Stimulated activated CD4-positive, alpha-beta T cell treated with anti-CD3 and anti-CD28 coated beads, Interleukin-2, amount 100 ng/mL, for 24 hours (primary cell): ENCODE measurements at places on chromosomes 13 and 19.

DNA sequence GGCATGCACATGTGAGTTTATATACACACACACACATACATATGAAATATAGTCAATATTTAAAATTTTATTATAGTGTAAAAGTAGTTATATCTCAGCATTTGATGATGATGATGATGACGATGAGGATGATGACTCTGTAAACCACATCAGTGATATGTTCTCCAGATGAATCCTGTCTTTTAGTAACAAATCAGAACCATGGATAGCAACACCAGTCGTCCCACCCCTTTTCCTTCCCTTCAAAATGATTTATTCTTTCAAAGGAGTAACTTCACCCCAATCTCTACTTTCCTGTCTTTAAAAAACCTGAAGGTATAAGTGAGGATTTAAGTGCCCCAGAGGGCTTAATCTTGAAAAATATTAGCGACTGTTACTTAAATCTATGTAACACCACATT, 74.1 kb downstream of the DCLK1 start:
- DNase-seq = no peak

- no peak for DNase-seq
Observed at GRCh38 chr13:41199079-41199478, 4.7 kb upstream of the KBTBD7 start.

- peak; percentile 43 for DNase-seq
Observed at GRCh38 chr19:5534787-5535586, 32.8 kb downstream of the TINCR start.

DNA sequence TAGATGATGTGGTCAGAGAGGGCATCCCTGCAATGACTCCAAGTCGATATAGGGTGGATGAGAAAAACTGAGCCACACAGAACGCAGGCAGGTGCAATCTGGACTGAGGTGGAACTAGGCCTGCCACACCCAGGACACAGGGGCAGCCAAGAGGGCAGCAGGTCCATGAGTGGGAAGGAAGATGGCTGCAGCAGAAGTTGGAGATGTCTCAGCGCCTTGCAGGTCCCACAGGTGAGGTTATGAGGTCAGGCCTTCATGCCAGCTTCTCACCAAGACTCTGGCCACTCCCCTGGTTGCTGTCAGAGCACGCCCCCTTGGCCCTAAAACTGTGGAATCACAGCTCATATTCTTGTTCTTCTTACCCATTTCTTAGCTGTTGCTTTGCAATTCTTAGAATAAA, 147.7 kb upstream of the VSTM2B start:
- no peak for DNase-seq

GRCh38 chr19:23507446-23507845, 112.2 kb upstream of the ZNF91 start:
- no peak for DNase-seq

DNA sequence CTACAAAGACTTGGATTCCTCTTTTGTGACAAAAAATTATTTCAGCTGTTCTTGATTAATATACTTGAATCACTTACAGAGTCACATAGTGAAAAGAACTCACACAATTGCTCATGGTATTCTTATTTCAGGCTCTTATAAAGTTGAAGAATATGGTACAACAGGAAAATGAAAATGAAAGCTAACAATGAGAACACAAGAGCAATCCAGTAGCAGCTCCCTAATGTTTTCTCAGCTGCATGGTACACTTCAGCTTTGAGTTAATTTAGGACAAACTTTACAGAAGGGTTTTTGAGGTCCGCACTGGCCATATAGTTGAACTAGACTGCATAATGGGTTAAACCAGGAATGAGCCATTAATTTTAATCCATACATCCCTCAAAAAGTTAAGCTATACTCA, 1261.8 kb downstream of the SLITRK5 start:
- DNase-seq = no peak

- no peak for DNase-seq
Observed at GRCh38 chr13:30932481-30933353, at the start of gene TEX26. TSS of gene TEX26 (plus strand) at chr13:30932656. CDS start at chr13:30932716, 60 bp downstream.

GRCh38 chr13:32142956-32143375, 111.4 kb downstream of the FRY start:
- DNase-seq = no peak

DNA sequence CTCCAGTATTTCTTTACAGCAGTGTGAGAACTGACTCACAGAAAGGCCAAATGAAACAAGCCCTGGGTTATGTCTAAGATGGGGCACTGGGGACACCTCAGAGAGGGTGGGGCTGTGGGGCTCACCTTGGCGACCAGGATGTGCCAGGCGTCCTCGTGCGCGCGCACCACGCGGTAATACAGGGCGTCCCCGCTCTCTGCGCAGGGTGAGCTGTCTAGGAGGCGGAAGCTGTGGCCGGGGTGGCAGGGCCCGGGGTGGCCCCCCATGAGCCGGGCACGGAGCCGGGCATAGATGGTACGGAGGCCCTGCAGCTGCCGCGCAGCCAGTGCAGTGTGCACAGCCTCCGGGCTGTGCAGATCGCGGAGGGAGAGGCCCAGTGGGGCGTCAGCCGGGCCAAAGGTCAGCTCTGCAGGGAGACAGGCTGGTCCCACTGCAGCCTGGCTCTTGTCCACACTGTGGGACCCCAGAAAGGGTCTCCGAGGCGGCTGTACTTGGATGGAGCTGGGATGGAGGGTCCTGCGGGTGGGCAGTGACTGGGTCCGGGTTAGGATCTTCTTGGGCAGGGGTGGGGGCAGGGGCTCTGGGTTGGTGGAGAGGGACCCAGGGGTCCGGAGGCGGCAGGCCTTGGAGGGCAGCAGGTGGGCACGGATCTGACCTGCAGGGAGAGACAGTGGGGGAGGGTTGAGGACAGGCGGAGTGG, 3.4 kb downstream of the PEAK3 start:
- DNase-seq = no peak

DNA sequence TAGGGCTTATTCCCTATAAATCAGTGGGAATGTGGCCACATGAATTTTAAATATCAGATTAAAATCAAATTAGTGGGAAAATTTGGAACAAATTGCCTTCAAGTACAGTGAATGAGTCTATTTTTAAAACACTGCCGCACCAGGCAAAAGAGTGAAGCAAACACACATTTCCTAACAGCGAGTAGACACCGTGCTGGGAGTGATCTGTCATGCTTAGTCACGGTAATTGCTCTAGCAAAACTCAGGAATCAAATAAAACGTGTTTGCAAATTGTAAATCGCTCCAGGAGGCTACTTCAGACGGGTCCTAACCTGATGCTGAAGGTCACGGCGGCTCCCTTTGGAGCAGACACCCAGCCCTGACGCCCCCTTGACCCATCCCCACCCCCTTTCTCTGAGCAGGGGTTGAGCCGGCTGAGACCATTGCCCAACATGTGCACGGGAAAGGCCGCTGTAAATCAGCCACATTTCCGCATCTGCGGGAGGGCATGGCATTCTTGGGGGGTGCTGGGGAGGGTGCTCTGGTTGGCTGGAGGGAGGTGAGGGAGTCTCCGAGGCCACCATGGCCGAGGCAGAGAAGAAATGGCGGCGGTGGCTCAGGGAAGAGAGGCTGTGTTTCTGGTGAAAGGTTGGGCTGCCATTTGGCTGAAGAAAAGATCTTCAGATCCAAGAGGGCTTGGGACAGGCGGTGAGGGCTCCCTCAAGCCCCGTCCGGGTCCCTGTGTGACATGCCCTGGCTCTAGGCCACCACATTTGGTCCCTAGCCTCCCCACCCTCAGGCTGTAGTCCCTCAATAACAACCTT, 8.9 kb downstream of the CEBPA start:
- DNase-seq = no peak

DNA sequence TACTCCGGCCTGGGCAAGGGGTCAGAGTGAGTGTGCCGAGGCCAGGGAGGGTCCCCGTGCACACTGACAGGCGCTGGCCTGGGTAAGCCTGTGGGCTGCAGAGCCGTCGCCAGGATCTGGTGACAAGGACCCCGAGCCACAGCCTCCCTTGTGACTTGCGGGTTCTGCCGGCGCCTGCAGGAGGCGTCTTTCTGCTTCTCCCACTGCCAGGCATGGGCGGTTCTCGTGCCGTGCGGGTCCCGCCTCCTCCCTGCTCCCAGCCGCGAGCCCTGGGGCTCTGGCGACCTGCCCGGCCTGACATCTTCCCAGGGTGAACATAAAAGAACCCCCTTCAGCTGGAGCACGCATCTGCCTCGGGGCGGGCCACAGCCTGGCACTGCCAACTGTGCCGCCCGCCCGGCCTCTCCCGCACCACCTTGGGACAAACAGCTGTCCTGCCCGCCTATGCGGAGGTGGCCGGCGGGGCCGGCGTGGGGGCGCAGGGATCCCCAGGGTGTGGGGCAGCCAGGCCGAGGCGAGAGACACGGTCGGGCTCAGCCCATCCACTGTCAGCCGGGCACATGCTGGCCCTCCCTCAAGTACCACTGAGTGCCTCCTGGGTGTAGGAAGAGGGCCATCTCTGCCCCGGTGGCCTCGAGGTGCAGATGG, 1.5 kb upstream of the HCN2 start:
- DNase-seq = peak; percentile 69

DNA sequence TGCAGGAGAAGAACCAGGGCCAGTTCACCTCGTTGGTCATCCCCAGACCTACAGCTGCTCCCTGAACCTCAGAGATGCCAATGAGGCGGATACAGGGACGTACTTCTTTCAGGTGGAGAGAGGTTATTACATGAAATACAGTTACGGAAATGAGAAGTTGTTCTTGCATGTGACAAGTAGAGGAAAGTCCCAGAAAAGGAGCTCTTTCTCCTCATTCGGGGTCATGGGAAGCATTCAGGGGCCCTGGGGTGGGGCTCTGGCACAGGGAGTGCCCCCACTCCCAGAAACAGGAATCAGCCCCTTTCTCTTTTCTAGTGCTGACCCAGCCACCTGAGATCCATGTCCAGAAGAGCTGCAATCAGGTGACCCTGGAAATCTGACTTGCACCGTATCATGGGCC, 4.5 kb upstream of the SIGLEC9 start:
- DNase-seq = no peak

GRCh38 chr19:55178781-55179599, 1.1 kb downstream of the SYT5 start:
- peak; percentile 88 for DNase-seq

DNA sequence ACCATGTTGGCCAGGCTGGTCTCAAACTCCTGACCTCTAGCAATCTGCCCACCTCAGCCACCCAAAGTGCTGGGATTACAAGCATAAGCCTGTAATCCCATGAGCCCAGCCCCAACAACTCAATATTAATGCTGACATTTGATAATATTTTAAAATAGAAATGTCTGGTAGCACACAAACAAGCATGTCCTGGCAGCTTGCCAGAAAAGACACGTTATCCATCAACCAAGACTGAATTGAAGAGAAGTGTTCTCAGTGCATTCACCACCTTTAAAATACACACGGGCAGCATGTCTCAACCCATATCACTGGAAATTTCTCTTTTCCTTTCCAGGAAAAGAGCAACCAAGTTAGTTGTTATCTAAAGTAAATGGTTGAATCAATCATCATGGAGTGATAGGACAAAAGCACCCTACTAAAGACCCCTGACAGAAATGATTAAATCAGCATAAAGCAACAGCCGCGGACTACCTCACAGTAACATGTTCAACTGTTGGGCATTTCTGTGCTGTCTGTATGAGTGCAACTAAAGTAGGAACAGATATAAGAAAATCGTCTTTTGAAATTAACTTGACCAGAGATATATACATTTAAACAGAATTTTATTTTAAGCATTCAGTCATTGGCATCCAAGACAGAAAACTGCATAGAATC, 25.0 kb downstream of the LHFPL6 start:
- no peak for DNase-seq

- no peak for DNase-seq
Observed at GRCh38 chr13:26045142-26045541, 6.7 kb downstream of the SHISA2 start.

- no peak for DNase-seq
Observed at GRCh38 chr13:105220063-105220462, 1315.4 kb downstream of the EFNB2 start.

DNA sequence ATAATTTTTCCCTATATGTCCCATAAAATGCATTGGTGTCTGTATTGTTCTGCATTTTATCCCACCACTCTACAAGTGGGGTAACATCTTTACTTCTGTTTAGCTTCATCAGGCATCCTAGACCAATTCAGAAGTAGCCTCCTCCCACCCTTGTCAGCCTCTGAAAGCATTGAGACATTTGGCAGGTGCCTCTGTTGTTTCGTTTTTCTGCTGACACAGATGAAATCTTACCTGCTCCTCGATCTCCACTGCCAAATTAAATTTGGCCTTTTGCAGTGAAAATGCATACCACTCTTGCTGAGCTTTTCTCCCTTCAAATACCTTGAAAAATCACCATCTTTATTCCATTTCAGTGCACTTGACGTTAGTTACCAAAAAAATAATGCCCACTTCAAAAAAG, 83.5 kb upstream of the STARD13 start:
- no peak for DNase-seq
